Stimulated activated CD4-positive, alpha-beta T cell treated with anti-CD3 and anti-CD28 coated beads, TNF-alpha, amount 100 ng/mL, for 1 hour (primary cell): ENCODE measurements at places on chromosomes 3 and 15.

GRCh38 chr3:20100151-20100550 lies 59.9 kb downstream of the KAT2B start:
- no peak for DNase-seq

DNA sequence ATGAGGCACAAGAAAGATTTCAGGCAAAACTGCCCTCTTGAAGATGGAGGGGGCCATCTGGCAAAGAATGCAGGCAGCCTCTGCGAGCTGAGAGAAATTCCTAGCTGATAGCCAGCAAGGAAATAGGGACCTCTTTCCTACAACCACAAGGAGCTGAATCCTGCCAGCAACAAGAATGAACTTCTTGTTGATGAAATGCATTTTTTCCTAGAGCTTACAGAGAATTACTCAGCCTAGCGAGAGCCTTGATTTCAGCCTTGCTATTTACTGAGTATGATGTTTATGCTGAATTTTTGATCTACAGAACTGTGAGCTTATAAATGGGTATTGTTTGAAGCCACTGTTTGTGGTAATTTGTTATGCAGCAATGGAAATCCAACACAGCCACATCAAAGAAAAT lies 148.5 kb upstream of the NAALADL2 start:
- DNase-seq: no peak

GRCh38 chr3:133828576-133829309 lies 23.1 kb downstream of the SRPRB start:
- no peak for DNase-seq

GRCh38 chr3:189641776-189642175 lies 10.6 kb downstream of the TP63 start:
- DNase-seq: no peak

GRCh38 chr3:172658344-172659245 lies 52.3 kb downstream of the NCEH1 start:
- DNase-seq: no peak

DNA sequence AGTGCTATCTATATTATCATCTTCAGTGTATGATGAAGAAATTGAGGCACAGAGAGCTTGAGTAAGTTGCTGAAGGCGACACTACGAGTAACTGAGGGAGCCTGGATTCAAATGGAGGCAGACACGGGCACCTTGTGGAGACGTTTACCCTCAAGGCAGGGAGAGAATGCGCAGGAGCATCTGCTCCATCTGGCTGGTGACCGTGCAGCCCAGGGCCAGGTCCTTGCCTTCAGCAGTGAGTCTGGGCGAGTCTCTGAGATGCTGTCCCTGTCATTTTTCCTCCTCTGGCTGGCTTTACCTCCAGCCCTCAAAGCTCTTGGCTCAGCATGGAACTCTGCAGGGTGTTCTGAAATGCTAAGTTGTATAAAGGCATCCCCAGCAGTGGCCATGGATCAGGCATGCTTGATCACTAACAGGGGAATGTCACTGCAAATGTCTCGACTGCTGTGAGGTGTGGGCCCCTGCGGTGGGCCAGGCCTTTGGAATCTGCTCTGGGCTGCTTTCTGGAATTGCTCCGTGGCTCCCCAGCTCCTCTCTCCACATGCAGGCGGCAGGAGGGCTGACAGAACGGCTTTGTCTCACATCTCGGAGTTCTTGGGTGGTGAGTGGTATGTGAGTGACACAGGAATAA lies 19.7 kb downstream of the SPSB4 start:
- DNase-seq: no peak

GRCh38 chr3:87461443-87461842 lies 185.1 kb upstream of the POU1F1 start:
- DNase-seq: no peak

DNA sequence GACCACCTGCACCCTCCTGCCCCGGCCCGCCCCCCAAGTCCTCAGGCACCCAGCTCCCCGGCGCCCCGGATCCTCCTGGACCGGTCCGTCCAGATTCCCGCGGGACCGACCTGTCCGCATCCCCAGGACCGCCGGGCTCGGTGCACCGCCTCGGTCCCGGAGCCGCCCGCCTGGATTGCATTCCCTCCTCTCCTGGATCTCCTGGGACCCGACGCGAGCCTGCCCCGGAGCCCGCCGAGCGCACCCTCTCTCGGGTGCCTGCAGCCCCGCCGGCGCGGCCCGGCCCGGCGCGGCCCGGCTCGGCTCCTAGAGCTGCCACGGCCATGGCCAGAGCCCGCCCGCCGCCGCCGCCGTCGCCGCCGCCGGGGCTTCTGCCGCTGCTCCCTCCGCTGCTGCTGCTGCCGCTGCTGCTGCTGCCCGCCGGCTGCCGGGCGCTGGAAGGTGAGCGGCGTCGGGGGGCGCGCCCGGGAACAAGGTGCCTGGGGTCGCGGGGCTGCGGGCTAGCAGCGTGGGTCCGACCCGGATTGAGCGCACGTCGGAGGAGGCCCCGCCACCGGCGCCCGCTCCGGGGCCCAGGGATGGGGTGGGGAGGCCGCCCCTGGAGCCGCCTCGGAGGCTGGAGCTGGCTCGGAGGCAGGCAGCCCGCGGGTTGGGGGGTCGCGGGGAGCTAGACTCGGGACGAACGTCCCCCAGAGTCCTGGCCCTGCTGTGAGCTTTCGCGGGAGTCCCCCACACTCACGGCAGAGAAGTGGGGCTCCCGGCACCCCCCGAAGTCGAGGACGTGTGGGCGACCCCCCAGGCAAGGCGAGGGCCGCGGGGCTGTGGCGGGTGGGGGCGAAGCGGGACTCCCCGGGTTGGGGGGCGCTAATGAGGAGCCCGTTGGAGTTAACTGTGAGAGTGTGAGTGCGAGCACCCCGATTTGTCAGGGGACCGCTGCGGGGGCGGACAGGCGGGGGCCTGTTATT lies 610 bp downstream of the EPHB3 start:
- DNase-seq: no peak

GRCh38 chr3:13068269-13069010 lies 4.8 kb downstream of the IQSEC1 start:
- no peak for DNase-seq

GRCh38 chr3:133779626-133780203 lies 25.9 kb upstream of the SRPRB start:
- no peak for DNase-seq

- no peak for DNase-seq
Measured at GRCh38 chr3:191282251-191283185, 46.7 kb upstream of the CCDC50 start.

DNA sequence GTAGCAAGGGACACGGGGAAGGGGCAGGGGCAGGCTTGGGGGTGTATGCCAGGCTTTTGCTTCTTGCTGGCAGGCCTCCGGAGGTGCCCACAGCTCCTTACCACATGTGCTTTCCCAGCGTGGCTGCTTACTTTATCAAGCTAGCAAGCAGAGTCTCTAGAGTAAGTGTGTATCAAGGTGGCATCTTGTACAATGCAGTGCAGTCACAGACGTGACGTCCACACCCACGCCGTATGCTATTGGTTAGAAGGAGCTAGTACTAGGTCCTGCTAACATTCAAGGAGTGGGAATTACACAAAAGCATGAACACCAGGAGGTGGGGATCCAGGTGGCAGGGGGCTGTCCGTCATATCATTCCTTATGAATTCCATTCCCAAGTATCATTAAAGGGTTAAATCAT lies 15.3 kb upstream of the AGBL1 start:
- DNase-seq: no peak

- DNase-seq: no peak
Measured at GRCh38 chr3:64321747-64322146, 96.5 kb upstream of the PRICKLE2 start.

DNA sequence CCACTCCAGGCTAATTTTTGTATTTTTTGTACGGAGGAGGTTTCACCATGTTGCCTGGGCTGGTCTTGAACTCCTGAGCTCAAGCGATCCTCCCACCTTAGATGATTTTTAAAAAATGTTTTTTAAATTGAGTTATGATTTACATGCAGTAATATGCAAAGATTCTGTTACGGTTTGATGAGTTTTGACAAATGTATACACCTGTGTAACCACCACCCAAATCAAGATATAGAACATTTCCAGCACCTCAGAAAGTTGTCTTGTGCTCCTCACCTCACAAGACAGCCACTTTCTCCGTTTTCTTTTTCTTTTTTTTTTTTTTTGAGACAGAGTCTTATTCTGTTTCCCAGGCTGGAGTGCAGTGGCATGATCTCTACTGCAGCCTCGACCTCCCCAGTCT lies 4.8 kb downstream of the SLC6A6 start:
- DNase-seq: no peak

- DNase-seq: no peak
Measured at GRCh38 chr3:149473357-149474249, 894 bp upstream of the TM4SF4 start.

GRCh38 chr15:65221697-65222096 lies 10.4 kb upstream of the CILP start:
- DNase-seq: no peak

- DNase-seq: no peak
Measured at GRCh38 chr3:34382859-34383258, 584.4 kb downstream of the PDCD6IP start.

GRCh38 chr3:176174060-176174459 lies 1023.2 kb downstream of the TBL1XR1 start:
- no peak for DNase-seq

DNA sequence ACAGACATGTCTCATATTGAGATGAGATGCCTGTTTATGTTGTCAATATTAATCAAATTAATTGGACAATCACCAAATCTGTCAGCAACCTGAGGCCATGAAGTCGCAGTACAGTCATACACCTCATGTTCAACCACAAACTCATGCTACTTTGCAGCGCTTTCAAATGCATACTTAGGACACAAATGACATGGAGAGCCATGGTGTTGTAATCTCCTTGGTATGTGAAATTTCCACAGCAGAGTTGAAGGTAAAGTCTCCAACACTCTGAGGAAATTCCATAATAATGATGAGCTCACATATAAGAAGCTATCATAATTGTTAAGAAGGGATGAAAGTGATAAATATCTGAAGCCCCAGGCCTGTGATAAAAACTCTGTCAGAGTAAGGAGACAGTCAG lies 873.9 kb downstream of the MCTP2 start:
- no peak for DNase-seq

GRCh38 chr15:95626501-95627361 lies 703.8 kb upstream of the NR2F2 start:
- no peak for DNase-seq

- DNase-seq: no peak
Measured at GRCh38 chr15:40314723-40315276, 7.1 kb upstream of the PLCB2 start.

- no peak for DNase-seq
Measured at GRCh38 chr3:173287361-173287760, 110.2 kb upstream of the NLGN1 start.

DNA sequence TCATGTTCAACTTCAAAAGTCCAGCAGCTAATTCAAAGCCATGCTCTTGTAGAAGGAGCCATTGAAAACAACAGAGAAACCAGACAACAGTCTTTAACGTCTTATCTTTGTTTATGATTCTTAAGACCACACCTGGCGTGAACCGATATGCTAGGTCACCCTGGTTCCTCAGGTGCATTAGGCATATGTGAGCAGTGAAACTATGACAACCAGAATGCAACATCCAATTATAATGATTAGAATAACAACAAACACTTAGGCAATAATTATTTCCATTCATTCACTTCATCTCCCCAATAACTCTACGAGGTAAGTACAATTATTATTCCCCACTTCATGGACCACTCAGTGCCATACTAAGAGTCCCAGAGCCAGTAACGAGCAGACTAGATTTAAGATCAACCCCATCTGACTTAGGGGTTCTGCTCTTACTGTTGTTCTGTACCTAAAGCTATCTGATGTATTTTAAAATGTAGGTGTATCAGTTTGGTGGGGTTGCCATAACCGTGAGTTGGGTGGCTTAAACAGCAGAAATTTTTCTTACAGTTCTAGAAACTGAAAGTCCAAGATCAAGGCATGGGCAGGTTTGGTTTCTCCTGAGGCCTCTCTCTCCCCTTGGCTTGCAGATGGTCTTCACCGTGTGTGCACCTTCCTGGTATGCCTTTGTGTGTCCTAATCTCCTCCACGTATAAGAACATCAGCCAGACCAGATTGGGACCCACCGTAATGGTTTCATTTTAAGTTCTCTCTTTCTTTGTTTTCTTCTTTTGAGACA lies 997.8 kb upstream of the CFAP20DC start:
- no peak for DNase-seq

DNA sequence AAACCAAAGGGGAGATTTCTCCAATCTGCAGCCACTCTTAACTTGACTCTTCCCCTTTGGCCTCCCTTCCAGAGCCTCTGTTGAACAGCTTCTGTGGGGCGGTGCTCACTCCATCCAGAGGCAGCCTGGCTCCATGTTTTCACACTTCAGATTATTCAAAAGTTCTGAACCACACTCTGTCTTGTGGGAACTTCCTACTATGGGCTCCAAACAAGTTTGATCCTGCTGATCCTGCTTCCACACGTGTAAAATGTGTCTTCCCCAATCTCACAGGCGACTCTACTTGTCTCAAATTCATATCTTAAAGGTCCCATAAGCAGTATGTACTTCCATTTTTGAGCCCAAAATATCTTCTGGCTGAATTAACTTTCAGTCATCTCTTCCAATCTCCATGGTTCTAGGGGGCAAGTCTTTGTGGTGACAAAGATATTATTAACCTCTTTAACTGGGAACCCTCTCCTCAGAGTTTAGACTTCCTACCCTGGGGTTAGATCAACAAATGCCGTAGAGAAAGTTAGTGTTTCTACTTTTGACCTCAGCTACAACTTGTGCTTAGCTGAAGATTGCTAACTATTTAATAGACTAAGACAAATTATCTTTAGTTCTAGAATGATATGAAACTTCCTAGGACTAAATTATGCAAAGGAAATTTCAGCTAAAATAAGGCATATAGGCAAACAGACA lies 176.3 kb upstream of the BCL6 start:
- DNase-seq: no peak

DNA sequence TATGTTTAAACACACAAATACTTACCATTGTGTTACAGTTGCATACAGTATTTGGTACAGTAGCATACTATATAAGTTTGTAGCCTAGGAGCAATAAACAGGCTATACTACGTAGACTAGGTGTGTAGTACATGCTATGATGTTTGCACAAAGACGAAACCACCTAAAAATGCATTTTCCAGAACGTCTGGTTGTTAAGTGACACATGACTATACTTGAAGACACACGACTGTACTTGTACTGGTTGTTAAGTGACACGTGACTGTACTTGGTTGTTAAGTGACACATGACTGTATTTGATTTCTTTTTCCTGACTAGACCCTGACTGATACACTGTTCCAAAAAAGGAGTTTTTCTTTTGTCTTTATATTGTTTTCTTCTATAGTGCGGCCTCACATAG lies 34.1 kb downstream of the RAB8B start:
- no peak for DNase-seq
